Stimulated activated CD8-positive, alpha-beta memory T cell treated with anti-CD3 and anti-CD28 coated beads, Interleukin-2, amount 100 ng/mL, for 1 hour (primary cell): ENCODE measurements at places on chromosomes 6 and 20.

GRCh38 chr6:28357036-28357435, 7.3 kb downstream of the ZKSCAN3 start:
- no peak for DNase-seq

- no peak for DNase-seq
These were observed 1.7 kb upstream of the FBXO5 start for GRCh38 chr6:152984513-152984872.

DNA sequence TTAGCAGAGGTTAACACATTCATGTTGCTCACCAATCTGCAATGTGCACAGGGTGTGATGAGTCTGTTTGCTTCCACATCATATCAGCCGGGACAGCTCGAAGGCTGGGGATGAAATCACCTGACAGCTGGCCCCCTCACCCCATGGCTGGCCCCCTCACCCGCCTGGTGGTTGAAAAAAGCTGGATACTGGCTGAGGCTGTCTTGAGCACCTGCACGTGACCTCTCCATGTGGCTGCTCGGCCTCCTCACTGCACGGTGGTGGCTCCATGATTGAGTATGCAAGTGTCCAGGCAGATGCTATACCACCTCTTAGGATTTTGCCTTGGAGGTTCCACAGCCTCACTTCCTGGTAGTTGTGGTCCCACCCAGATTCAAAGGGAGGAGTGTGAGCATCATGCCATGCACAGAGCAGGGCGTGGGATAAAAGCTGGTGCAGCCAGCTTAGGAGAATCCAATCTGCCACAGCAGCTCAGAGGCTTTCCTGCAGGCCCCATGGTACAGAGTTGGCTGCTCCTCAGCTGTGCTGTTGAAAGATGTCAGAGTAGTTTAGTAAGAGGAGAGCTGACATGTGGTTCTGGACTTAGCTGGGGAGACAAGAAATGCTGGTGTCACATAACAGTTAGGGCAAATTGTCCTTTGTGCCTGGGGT, 29.6 kb upstream of the SYNDIG1 start:
- DNase-seq: no peak

GRCh38 chr6:28996844-28997510, 8.1 kb downstream of the ZNF311 start:
- no peak for DNase-seq

- DNase-seq: no peak
These were observed 104.7 kb upstream of the TMEM170B start for GRCh38 chr6:11432713-11433450.

- no peak for DNase-seq
These were observed 39.5 kb downstream of the PPP1R16B start for GRCh38 chr20:38844963-38845362.

GRCh38 chr6:5403609-5404008, 142.3 kb downstream of the FARS2 start:
- no peak for DNase-seq

DNA sequence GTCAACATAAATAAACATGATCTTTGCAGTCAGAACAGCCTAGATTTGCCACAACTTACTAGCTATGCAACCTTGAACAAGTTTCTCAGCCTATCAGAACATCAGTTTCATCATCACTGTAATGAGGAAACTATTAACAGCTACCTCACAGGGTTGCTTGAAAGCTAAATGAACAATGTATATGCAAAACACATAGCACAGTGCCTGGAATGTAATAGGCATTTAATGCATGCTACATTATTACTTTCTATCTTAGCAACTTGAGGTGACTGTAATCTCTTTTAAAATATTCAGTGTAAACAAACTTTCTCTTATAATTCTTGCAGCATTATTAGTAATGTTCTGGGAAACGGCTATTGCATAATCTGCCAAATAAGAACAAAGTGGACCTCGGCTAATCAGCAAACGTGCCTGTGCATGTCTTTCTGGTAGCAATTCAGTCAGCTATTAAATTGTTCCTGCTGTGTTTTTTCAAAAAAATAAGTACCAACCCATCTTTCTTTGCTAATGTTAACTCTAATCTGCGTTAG, 61.5 kb downstream of the SYNE1 start:
- DNase-seq: no peak

GRCh38 chr20:33636776-33637175, 25.4 kb upstream of the C20orf144 start:
- DNase-seq: no peak

DNA sequence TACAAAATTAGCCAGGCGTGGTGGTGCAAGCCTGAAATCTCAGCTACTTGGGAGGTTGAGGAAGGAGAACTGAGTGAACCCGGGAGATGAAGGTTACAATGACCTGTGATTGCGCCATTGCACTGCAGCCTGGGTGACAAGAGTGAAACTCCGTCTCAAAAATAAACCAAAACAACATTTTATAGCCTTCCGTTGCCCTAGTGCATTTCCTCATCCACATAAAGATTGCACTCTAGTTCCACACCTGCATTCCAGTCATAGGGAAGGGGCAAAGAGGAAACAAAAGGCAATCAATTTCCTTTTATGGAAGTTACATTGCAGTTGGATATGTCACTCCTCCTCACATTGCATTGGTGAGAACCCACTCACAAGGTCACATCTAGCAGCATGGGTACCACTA, 182.7 kb upstream of the ARG1 start:
- DNase-seq: no peak

- no peak for DNase-seq
These were observed 69.0 kb downstream of the SAMD5 start for GRCh38 chr6:147577488-147577887.

GRCh38 chr6:133377219-133377618, 136.1 kb downstream of the EYA4 start:
- no peak for DNase-seq

- DNase-seq: no peak
These were observed 16.0 kb upstream of the IP6K3 start for GRCh38 chr6:33762713-33763112.

- no peak for DNase-seq
These were observed 10.1 kb downstream of the ISM1 start for GRCh38 chr20:13231031-13231752.

GRCh38 chr6:36915599-36915998, 29.8 kb downstream of the C6orf89 start:
- DNase-seq: no peak

DNA sequence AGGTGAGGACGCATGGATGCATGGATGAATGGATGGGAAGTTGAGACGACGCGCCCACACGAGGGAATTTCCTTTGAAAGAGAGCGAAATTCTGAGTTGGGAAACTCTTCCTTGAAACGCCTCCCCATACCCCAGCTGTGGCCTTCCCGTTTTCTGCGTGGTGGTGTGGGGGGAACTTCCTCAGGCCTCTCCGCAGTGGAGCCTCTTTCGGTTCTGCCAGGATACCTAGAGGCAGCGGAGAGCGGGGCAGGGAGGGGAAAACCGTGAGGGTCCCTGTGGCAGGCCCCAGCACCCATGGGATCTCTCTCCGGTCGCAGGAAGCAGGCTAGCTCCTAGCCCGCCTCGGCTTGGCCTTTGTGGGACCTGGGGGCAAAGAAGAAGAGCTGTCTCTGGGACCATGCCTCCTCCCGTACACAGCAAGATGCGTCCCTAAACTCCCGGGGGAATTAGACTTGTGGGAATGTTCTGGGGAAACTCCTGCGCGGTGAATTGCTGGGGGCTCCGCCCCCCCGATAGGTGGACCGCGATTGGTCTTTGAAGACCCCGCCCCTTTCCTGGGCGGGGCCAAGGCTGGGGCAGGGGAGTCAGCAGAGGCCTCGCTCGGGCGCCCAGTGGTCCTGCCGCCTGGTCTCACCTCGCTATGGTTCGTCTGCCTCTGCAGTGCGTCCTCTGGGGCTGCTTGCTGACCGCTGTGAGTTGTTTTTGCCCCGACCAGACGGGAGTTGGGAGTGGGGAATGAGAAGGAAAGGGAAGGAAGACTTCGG, at the start of gene CD40:
CD40 (plus strand) TSS at position 611 of the 764 bp plus-strand sequence; CDS start at position 641, 30 bp downstream.
- DNase-seq: peak; percentile 38

- no peak for DNase-seq
These were observed 119.9 kb upstream of the ZNF217 start for GRCh38 chr20:53713328-53714056.

- no peak for DNase-seq
These were observed 430.8 kb upstream of the RUNX2 start for GRCh38 chr6:44897316-44897715.

- no peak for DNase-seq
These were observed 4.5 kb downstream of the MKKS start for GRCh38 chr20:10429443-10429981.

GRCh38 chr6:68638230-68638900, 3.3 kb downstream of the ADGRB3 start:
- DNase-seq: no peak

GRCh38 chr6:67687396-67687795, 947.7 kb upstream of the ADGRB3 start:
- DNase-seq: no peak

GRCh38 chr6:14910692-14911547, 334.9 kb upstream of the JARID2 start:
- no peak for DNase-seq

DNA sequence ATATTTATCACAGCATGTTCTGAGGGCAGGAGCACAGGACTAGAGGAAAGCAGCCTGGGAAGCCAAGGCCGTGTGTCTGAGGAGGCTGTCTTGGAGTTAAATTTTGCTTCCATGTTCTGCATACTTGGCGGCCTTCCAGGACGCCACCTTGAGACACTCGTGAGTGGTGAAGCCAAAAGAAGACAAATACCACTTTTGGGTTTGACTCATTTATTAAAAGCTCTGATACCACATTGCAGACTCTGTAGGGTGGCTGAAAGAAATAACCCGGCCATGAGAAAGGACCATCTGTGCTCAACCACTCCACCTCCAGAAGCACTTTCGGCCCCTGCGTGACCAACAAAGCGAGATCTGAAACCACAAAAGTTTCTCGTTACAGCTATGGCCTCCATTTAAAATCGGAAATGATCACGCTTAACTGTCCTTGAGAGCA, 120.0 kb downstream of the TMEM242 start:
- no peak for DNase-seq

DNA sequence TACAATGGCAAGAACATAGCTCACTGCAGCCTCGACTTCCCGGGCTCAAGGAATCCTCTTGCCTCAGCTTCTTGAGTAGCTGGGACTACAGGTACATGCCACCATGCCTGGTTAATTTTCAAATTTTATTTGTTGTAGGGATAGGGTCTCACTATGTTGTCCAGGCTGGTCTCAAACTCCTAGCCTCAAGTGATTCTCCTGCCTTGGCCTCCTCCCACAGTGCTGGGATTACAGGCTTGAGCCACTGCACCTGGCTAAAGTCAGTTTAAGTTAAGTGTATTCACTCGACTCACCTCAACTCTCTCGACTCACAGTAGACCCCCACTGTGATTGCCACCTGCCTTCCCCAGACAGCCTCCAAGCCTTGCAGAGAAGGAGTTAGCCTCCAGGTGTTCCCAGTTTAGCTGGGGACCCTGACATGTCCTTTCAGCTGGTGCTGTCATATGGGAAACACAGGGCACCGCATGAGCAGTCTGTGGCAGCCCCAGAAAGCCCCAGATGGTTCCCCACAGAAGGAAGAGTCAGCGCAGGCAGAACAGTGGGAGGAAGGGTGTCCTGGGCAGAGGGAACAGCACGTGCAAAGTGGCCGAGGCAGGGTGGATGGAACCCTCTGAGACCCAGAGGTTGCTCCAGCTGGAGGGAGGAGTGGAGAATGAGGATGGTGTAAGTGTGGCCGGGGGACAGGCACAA, 40.4 kb downstream of the CEBPB start:
- no peak for DNase-seq

GRCh38 chr20:59448851-59449444, 148.5 kb downstream of the EDN3 start:
- no peak for DNase-seq

DNA sequence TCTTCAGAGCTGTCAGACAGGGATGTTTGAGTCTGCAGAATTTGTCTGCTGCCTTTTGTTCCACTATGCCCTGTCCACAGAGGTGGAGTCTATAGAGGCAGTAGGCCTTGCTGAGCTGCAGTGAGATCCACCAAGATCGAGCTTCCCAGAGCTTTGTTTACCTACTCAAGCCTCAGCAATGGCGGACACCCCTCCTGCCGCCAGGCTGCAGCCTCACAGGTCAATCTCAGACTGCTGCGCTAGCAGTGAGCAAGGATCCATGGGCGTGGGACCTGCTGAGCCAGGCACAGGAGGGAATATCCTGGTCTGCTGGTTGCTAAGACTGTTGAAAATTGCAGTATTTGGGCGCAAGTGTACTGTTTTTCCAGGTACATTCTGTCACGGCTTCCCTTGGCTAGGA, 28.4 kb upstream of the RAB32 start:
- no peak for DNase-seq

GRCh38 chr6:70669133-70669532, 1.4 kb downstream of the SMAP1 start:
- DNase-seq: no peak

- no peak for DNase-seq
These were observed 59.8 kb upstream of the HSF2 start for GRCh38 chr6:122339661-122340060.

GRCh38 chr20:63545814-63546213, 1.7 kb downstream of the SRMS start:
- DNase-seq: no peak

GRCh38 chr6:90790696-90791095, 203.8 kb upstream of the MAP3K7 start:
- DNase-seq: no peak

GRCh38 chr6:30327232-30327746, 562 bp downstream of the TRIM39 start:
- DNase-seq: no peak

- DNase-seq: no peak
These were observed 11.0 kb downstream of the SCUBE3 start for GRCh38 chr6:35224720-35225119.

DNA sequence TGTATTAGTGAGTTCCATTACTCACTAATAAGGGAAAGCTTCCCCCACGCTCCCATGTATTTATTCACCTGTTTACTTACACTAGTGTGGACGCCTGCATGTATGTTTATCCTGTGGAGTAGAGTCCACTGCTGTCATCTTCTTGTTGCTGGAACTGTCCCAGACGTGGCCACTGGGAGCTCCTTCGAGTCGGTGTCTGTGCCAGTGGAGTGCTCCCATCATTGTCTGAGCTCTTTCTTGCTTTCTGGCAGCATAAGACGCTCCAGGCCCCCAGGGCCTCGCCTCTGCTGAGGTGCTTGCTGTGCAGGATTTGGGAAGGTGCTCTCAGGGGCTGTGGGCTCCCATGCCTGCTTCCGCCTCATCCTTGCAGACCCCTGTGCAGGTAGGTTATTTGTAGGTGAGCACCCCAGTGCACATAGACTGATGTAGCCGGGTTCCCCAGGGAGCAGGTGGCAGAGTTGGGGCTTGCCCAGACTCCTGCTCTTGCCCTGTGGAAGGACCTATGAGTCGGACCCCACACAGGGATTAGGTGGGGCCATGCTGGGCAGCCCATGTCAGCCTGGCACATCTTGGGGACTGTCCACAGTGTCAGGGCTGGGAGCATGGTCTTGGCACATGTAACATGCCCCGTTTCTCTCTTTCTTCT, 16.6 kb downstream of the PHACTR3 start:
- DNase-seq: no peak

DNA sequence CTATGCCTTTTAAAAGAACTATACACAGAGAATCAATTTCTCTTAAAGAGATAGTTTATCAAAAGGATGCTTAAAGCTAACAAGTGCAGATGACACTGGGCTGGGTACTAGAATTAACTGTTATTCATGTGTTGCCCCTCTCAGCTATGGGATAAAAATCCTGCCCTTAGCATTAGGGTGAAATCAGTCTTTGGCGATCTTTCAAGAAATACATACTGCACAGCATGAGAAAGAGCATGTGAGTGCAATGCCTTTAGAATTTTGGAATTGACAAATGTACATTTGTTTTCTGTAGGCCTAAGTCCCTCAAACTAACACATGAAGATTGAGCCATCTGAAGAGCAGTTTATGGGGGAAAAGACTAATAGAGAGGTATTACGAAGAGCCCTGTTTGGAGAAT, 115.4 kb downstream of the ZFP64 start:
- no peak for DNase-seq

GRCh38 chr6:81834141-81834681, 81.7 kb upstream of the TENT5A start:
- DNase-seq: no peak
